ENCODE measurements at places on chromosomes 5 and 9.
A peak's percentile ranks its signal among the peaks of the same experiment; 100 is the strongest.

GRCh38 chr5:171093598-171093997 lies 215.4 kb upstream of the TLX3 start:
- DNase-seq = no peak

DNA sequence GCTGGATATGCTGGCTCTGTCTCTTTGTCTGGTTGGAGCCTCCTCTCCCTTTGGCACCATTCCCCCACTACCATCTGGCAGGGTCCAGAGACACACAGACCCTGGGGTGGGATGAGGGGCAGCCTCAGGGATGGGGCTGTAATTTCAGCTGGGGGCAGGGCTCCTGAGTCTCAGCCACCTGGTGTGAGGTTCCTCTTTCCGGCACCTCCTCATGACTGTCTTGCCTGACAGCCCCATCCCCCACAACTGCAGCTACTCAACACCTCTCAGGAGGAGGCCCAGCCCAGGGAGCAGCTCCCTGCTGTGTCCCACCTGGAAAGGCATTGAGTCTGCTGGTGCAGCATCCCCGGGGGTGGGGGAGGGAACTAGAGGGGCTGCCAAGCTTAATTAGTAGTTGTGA lies 11.7 kb upstream of the RPS14 start:
- DNase-seq = no peak

DNA sequence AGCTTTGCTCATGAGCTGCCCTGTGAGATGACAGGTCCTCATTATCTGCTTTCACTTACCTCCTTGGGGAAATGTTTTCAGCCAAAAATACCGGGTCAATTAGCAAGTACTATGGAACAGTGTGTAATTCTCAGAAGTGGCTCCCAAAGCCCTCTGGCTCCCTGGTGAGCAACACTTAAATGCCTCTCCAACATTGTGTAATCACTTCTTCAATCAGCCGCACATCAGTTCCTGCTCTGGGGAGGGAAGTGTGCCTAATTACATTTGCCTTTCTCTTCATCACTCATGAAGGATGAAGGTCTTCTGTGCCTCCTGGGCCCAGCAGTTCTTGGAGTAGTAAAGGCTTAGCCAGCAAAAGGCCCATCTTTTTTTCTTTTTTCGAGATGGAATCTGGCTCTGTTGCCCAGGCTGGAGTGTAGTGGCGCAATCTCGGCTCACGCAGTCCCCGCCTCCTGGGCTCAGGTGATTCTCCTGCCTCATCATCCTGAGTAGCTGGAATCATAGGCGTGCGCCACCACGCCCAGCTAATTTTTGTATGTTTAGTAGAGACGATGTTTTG lies 23.1 kb downstream of the NIM1K start:
- DNase-seq = peak; percentile 51

- DNase-seq = no peak
These were observed 37.6 kb downstream of the DUSP1 start for GRCh38 chr5:172733131-172733973.

GRCh38 chr9:113164536-113165300 lies 13.9 kb downstream of the SLC31A2 start:
- no peak for DNase-seq
